ENCODE measurements at places on chromosomes 5 and 9. TPM values are rescaled to one million over a fixed set of nuclear protein-coding genes. Genes with fewer than 3 reads are reported as not detected.

The KLF4 gene
- total RNA-seq = 9.2 TPM

The EHMT1 gene
- 159 TPM for total RNA-seq

DNA sequence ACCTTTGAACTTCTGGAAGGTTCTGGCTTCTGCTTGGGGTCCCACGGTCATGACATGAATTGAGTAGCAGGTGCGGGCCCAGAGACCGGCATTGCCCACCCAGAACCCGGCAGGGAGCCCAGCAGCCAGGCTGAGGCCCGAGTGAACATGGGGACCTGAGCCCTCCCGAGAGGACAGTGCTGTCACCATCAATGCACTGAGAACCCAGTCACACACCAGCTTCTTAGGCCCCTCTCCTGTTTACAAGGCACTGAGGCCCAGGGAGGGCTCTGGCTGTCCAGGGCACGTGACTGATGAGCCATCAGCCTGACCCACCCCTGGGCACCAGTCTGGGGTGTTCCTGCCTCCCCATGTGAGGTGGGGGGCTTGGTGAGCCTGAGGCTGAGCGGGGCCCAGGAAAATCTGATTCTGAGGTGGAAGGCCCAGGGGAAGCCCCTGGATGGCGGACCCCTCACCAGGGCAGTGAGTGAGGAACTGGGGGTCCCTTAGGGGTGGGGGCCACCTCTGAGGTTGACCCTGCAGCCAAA lies 60.3 kb upstream of the RNU6ATAC start:
- peaks cover 5% of the 10 kb centered on the region for H3K4me1 ChIP-seq
- H3K27ac ChIP-seq = no peak overlapping the region
- no peak overlapping the region for H3K4me3 ChIP-seq
- H3K27me3 ChIP-seq = peaks cover 31% of the 10 kb centered on the region
- no peak for DNase-seq

DNA sequence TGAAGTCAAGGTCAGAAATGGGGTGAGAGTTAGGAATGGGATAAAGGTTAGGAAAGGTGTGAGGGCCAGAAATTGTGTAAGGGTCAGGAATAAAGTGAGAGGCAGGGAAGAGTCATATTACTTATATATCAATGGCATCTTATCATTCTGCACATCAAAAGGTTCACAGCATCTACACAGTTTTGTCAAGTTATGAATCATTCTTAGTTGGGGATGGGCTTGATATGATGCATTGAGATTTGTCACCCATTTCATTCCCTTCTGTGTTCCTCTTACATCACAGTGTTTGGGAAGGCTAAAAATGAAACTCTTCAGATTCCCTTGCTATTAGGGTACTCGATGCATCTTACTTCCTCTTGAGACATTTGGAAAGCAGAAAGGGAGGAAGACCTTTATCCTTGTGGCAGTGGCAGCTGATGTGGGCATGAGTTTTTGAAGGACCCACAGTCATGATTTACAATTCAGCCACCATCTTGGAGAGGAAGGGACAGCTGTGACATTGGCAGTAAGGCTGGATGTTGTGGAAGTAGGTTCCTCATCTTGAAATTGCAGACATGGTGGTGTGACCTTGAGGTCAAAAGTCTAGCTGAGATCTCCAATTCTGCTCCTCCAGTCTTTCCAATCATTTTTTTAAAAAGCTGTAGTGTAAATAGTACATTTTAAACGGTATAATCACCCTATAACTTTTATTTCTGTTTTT lies 24.2 kb upstream of the NPR3 start:
- H3K4me1 ChIP-seq = no peaks in the 10 kb centered on the region
- H3K36me3 ChIP-seq = no peaks in the 10 kb centered on the region
- H3K27me3 ChIP-seq = no peaks in the 10 kb centered on the region
- DNase-seq = no peak

The DDX31 gene
- 16.7 TPM for total RNA-seq

- no peak overlapping the region for H3K27ac ChIP-seq
- H3K4me1 ChIP-seq = peaks cover 9% of the 10 kb centered on the region
- no peak for DNase-seq
- H3K4me3 ChIP-seq = no peak overlapping the region
Measured at GRCh38 chr5:15645381-15646160, 145.6 kb downstream of the FBXL7 start.

- H3K27me3 ChIP-seq = no peaks in the 10 kb centered on the region
- no peak overlapping the region for H3K27ac ChIP-seq
- peaks cover 8% of the 10 kb centered on the region for H3K4me1 ChIP-seq
- no peak overlapping the region for H3K4me3 ChIP-seq
- DNase-seq = no peak
Measured at GRCh38 chr5:36360307-36360706, 58.6 kb upstream of the RANBP3L start.

The SLC22A4 gene
- not detected for total RNA-seq

DNA sequence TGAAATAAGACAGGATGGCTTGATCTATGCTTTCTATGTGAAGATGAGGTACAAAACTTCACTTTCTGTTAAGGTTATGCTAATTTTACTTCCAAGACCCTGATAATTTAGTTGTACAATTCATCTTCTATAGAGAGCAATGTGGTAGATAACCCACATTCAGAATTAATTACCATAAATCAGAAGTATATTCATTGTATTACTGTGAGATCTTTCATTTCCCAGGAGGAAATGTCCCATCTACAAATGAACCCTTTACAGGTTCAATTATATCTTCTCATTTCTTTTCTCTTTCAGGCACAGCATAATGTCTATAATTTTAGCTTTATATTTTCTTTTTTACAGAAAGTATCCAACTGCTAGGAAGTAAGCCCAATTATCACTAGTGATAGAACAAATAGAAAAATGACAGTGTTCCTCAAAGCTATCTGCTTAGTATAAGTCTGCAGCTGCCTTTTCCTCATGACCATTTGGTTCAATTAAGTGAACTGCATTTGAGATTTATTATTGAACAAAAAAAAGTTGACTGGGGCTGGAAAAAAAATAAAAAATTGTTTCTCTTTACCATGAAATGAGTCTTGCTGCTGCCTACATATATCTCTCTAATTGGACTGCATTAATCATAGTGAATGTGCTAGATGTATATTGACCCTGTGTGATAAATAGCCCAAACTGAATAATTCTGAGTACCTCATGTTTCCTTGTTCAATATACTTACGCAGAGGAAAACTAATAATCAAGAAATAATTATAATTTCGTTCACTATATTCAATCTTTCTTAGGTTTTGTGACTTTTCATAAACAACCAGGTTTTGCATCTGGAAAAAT lies 1329.4 kb downstream of the PTPRD start:
- DNase-seq = no peak
- H3K27ac ChIP-seq = no peak overlapping the region
- H3K36me3 ChIP-seq = no peaks in the 10 kb centered on the region
- H3K27me3 ChIP-seq = no peaks in the 10 kb centered on the region

DNA sequence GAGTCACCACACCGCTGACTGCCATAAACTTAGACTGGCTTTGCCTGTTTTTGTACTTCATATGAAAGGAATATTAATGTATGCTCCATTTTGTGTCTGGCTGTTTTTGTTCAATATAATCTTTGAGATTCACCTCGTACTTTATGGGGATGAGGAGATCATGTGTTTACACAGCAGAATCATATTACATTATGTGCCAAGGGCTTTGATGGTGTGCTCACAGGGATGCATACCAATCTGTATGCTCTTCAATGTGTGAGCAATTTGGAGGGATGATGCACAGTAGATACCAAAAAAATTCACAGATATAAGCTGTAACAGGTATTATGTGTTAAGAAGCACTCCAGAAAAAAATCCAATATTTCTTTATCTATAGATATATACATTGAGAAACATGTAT lies 113.7 kb downstream of the GABRB2 start:
- no peak for DNase-seq
- H3K27me3 ChIP-seq = no peaks in the 10 kb centered on the region
- H3K4me3 ChIP-seq = no peak overlapping the region
- no peak overlapping the region for H3K27ac ChIP-seq
- H3K4me1 ChIP-seq = no peaks in the 10 kb centered on the region

DNA sequence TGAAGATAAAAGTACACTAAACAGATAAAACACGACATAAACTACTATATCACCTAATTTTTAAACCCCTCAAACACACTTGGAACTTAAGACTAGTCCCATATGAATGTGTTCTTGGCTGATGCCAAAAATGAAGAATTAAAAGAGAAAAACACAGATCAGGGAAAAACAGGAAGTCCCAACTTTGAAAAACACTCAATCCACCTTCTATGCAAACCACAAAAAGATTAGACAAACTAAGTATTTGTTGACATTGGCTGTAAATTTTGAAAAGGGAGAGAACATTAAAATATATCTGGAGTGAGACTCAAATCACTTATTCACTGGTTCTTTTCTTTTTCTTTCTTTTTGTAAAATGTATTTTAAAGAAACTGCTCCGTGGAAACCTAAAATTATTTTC lies 81.4 kb downstream of the ANKH start:
- peaks cover 2% of the 10 kb centered on the region for H3K36me3 ChIP-seq
- peaks cover 11% of the 10 kb centered on the region for H3K4me1 ChIP-seq

The CATSPER3 gene
- 1.3 TPM for total RNA-seq

The IL3 gene
- total RNA-seq = not detected

The ZDHHC11 gene
- 47.6 TPM for total RNA-seq

Measured in progenitor cell of endocrine pancreas (in vitro differentiated cells).